Stomach (tissue), 19 donors: ENCODE measurements at places on chromosomes 1 and 21.

DNA sequence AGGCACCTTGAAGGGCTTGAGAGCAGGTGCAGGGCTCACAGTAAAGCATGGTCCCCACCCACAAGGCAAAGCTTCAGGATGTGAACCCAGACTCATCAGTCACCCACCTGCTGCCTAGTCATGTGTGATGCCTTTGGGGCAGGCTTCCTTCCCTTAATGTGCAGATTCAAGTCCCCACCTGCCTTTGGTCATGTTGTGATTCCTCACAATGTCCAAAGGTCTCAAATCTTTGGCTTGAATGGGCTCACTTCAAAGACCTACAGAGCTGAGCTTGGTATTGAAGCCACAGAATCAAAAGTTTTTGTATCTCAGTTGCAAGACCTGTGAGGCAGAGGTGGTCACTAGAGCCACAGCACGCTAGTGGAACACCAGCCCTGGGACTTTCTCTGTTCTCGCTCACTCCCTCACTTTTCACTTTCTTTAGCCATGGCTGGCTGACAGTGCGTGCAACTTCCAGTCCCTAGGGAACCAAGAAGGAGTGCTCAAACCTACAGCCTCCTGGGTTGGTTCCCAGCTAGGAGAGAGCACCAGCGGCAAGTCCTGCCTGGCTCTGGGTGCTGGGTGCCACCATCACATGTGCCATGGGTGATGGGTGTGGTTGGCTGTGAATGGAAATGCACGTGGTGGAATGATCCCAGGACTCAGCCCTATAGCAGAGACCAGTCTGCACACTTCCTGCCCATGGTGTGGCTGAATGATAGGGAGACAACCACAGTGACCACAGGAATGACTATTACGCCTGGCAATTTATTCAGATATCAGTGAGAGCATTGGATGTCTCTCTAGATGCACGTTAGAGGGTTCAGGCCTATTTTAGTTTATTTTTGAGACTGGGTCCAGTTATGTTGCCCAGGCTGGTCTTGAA lies 26.4 kb upstream of the CLIC6 start:
- no peaks in the 10 kb centered on the region for H3K4me1 ChIP-seq
- no peak overlapping the region for H3K4me3 ChIP-seq
- no peak for DNase-seq
- no peaks in the 10 kb centered on the region for H3K36me3 ChIP-seq

- no peaks in the 10 kb centered on the region for H3K4me1 ChIP-seq
- no peaks in the 10 kb centered on the region for H3K27me3 ChIP-seq
- H3K36me3 ChIP-seq: no peaks in the 10 kb centered on the region
- no peak overlapping the region for H3K4me3 ChIP-seq
Measured at GRCh38 chr1:38672692-38673091, 186.9 kb downstream of the RRAGC start.

- no peak overlapping the region for H3K4me3 ChIP-seq
- H3K4me1 ChIP-seq: peaks cover 36% of the 10 kb centered on the region
- peak; percentile 8 for DNase-seq
- H3K27ac ChIP-seq: no peak overlapping the region
- no peaks in the 10 kb centered on the region for H3K27me3 ChIP-seq
Measured at GRCh38 chr21:37117204-37117603, 44.1 kb downstream of the TTC3 start.

DNA sequence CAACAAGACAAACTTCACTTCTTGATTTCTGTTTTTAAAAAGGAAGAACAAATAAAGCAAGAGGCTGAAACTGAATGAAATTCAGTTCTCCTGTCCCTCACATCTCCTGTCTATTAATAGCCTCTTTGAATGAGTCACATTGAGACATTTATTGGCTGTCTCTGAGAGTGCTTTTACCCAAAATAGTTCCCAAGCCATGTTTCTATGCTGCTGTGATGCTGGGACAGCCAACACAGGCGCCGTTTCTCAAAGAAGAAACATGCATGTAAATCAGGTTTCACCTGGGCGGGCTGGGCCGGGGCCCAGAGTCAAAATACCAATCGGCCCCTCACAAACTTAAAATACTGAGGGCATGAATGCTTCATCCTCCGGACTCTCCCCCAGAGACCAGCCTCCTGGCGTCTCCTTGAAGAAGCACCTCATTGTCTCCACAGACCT lies 105.2 kb downstream of the EDEM3 start:
- no peak overlapping the region for H3K4me3 ChIP-seq
- H3K36me3 ChIP-seq: no peaks in the 10 kb centered on the region
- H3K27me3 ChIP-seq: no peaks in the 10 kb centered on the region
- peaks cover 9% of the 10 kb centered on the region for H3K4me1 ChIP-seq

GRCh38 chr1:29237852-29238619 lies 1.7 kb downstream of the PTPRU start:
- peak; percentile 69 for DNase-seq
- peak overlapping the region; percentile 70 for H3K4me3 ChIP-seq
- H3K4me1 ChIP-seq: peaks cover 26% of the 10 kb centered on the region
- H3K27me3 ChIP-seq: peaks cover 7% of the 10 kb centered on the region
- peak overlapping the region; percentile 67 for H3K27ac ChIP-seq

GRCh38 chr1:6104631-6105030 lies 58.9 kb downstream of the KCNAB2 start:
- H3K4me1 ChIP-seq: no peaks in the 10 kb centered on the region
- H3K27ac ChIP-seq: no peak overlapping the region
- peaks cover 79% of the 10 kb centered on the region for H3K27me3 ChIP-seq

- H3K27ac ChIP-seq: no peak overlapping the region
- H3K4me3 ChIP-seq: no peak overlapping the region
- no peaks in the 10 kb centered on the region for H3K4me1 ChIP-seq
- DNase-seq: no peak
Measured at GRCh38 chr1:172671591-172671990, 12.7 kb downstream of the FASLG start.

DNA sequence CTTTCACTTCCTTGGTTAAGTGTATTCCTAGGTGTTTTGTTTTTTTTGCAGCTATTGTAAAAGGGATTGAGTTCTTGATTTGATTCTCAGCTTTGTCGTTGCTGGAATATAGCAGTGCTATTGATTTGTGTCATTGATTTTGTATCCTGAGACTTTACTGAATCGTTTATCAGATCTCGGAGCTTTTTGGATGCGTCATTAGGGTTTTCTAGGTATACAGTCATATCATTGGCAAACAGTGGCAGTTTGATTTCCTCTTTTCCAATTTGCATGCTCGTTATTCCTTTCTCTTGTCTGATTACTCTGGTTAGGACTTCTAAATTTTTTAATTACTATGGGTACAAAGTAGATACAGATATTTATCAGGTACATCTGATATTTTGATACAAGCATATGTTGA lies 75.4 kb downstream of the SLC35A3 start:
- H3K27ac ChIP-seq: no peak overlapping the region
- no peaks in the 10 kb centered on the region for H3K27me3 ChIP-seq
- no peak overlapping the region for H3K4me3 ChIP-seq
- peaks cover 5% of the 10 kb centered on the region for H3K36me3 ChIP-seq
- H3K4me1 ChIP-seq: peaks cover 79% of the 10 kb centered on the region
- no peak for DNase-seq

- DNase-seq: peak; percentile 86
- no peaks in the 10 kb centered on the region for H3K36me3 ChIP-seq
- H3K4me1 ChIP-seq: no peaks in the 10 kb centered on the region
- H3K27me3 ChIP-seq: no peaks in the 10 kb centered on the region
- no peak overlapping the region for H3K4me3 ChIP-seq
Measured at GRCh38 chr1:39539252-39539790, 37.3 kb downstream of the PABPC4 start.

DNA sequence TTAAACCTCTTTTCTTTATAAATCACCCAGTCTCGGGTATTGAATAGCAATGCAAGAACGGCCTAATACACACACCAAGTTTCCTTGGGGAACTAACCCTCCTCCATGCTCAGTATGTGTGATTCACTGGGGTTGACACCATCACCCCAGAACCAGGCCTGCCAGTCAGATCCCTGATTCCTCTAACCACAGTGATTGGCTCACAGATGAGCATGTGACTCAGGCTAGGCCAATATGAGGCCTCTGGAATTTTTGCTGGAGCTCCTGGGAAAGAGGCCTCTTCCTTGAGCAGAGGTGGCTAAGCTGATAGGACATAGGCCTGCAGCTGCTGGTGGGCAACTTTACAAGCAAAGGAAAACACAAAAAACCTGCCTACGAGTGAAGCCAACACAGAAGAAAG lies 74.7 kb upstream of the ZBTB40 start:
- H3K36me3 ChIP-seq: no peaks in the 10 kb centered on the region
- no peak overlapping the region for H3K27ac ChIP-seq
- no peak overlapping the region for H3K4me3 ChIP-seq
- DNase-seq: no peak
- H3K27me3 ChIP-seq: no peaks in the 10 kb centered on the region

GRCh38 chr1:154767315-154768240 lies 102.5 kb downstream of the KCNN3 start:
- no peaks in the 10 kb centered on the region for H3K36me3 ChIP-seq
- no peak overlapping the region for H3K27ac ChIP-seq
- DNase-seq: no peak
- no peak overlapping the region for H3K4me3 ChIP-seq
- H3K4me1 ChIP-seq: no peaks in the 10 kb centered on the region
- H3K27me3 ChIP-seq: no peaks in the 10 kb centered on the region

- peaks cover 3% of the 10 kb centered on the region for H3K27me3 ChIP-seq
- no peaks in the 10 kb centered on the region for H3K36me3 ChIP-seq
- H3K4me3 ChIP-seq: no peak overlapping the region
- H3K27ac ChIP-seq: peak overlapping the region; percentile 97
- peaks cover 69% of the 10 kb centered on the region for H3K4me1 ChIP-seq
- peak; percentile 49 for DNase-seq
Measured at GRCh38 chr21:45080639-45081414, 6.4 kb downstream of the ADARB1 start.

DNA sequence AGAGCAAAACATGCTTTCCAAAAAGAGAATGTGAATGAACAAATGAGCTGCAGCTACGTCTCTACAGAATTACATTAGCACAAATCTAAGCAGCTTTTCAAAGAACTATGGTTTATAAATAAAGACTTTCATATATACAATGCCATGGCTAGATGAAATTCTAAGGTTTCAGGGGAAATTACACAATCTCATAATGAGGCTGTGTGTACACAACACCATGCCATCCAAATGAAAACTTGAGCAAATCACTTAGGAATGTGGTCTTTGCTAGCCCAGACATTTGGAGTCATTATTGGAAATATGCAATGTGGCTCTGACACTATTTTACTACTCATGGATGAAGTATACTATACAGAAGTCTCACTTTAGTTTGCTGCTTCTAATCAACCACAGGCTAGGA lies 37.5 kb downstream of the SPAG17 start:
- H3K27ac ChIP-seq: no peak overlapping the region
- no peaks in the 10 kb centered on the region for H3K27me3 ChIP-seq
- DNase-seq: peak; percentile 42
- no peak overlapping the region for H3K4me3 ChIP-seq

DNA sequence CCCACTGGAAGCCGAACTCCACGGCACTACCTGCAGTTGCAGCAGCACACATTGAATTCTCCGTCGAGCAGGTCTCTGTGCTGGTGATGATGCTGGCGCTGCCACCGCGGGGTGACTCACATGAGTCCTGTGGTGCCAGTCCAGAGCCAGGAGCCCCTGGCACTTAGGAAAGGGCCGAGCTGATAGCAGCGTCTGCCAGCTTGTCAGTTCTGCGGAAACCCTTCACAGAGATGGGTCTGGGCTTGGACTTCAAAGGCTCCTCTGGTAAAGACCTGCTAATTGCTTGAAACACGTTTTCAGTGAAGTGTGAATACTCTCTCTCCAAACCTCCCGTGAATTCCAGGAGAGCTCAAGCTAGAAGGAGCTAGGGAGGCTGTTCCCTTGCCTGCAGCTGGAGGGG lies 92.2 kb downstream of the GRIK3 start:
- no peak overlapping the region for H3K27ac ChIP-seq
- H3K4me1 ChIP-seq: no peaks in the 10 kb centered on the region
- DNase-seq: no peak
- peaks cover 69% of the 10 kb centered on the region for H3K27me3 ChIP-seq
- no peak overlapping the region for H3K4me3 ChIP-seq

DNA sequence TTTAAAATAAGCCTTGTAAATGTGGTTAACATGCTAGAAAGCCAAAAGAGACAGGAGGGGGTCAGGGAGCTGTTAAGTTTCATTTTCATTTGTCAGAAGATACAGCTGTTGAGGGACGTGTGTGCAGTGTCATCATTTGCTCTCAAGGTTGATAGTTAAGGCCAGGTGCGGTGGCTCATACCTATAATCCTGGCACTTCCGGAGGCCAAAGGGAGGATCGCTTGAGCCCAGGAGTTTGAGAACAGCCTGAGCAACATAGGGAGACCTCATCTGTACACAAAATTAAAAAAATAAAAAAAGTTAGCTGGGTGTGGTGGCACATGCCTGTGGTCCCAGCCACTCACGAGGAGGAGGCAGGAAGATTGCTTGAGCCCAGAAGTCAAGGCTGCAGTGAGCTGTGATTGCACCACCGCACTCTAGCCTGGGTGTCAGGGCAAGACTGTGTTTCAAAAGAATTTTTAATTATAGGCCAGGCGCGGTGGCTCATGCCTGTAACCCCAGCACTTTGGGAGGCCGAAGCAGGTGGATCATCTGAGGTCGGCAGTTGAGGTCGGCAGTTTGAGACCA lies 22.7 kb downstream of the ZBTB8OS start:
- H3K27me3 ChIP-seq: no peaks in the 10 kb centered on the region
- peaks cover 23% of the 10 kb centered on the region for H3K36me3 ChIP-seq
- H3K4me1 ChIP-seq: no peaks in the 10 kb centered on the region
- H3K4me3 ChIP-seq: no peak overlapping the region
- no peak for DNase-seq
